Cerebellum (tissue), 4 donors: ENCODE measurements at places on chromosomes 5 and 9. TPM values are rescaled to one million over a fixed set of nuclear protein-coding genes. Genes with fewer than 3 reads are reported as not detected.

The ANKRD18A gene
- total RNA-seq = 7.3 TPM

DNA sequence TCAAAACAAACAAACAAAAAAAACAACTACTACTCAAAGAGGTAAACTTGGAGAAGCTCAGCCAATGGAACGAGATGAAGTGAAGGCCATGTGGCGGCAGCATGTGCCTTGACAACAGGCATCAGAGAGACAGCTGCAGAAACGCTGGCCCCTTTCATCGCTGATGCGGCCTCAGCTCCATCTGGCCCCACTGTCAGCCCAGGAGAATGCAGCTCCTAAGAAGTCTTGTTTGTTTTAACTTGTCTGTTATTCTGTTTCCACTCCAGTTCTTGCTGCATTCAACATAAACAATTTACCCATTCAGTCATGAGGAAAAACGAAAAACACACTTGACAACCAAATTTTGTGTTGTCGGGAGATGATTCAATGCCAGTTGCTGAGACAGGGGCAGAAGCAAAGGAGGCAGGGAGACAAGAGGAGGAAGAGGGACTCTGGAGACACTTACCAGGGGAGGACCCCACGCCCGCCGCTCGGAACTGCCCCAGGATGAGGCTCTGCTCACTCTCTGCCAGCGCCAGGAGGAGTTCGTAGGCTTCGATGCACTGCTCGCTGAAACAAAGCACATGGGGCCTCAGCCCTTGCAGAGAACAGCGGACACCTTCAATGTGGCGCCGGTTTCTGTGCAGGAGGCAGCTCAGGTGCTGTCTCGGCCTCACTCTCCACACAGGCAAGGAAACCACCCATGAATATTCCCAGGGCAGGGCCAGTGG, 91.2 kb downstream of the DCP2 start:
- DNase-seq = no peak

GRCh38 chr5:156004754-156005153, 322.2 kb upstream of the SGCD start:
- DNase-seq = no peak

The FGFR4 gene
- 4.5 TPM for total RNA-seq

DNA sequence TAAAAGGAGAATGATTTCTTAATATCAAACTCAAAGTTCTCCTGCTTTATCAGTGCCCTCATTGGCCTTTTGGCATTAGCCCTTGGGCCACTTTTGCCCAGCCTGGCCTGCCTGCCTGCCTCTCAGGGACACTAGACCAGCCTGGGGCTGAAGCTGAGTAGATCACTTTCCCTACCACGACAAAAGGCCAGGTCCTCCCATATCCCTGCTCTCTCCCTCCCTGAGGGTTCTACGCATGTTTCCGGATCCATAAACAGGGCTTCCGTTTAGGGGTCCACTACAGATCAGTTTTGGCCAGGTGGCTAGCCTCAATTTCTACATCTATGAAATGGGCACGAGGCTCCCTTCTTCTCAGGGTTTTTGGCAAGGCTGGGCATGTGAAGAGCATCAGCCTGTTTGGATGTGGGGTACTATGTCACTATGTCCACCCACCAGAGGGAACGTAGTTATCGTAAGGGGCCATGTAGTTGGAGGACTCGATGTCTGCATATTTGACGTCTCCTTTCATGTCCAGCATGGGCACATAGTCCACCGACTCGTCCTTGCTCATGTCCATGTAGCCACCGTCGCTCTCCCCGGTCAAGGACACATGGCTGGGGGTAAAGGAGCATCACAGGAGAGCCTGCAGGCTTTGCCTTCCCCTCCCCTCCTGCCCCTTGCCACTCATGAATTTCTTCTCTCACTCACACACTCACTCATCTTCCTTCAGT, 34.0 kb downstream of the PDGFRB start:
- DNase-seq = no peak

GRCh38 chr5:73365990-73366667, 82.4 kb downstream of the FOXD1 start:
- DNase-seq = peak; percentile 37

DNA sequence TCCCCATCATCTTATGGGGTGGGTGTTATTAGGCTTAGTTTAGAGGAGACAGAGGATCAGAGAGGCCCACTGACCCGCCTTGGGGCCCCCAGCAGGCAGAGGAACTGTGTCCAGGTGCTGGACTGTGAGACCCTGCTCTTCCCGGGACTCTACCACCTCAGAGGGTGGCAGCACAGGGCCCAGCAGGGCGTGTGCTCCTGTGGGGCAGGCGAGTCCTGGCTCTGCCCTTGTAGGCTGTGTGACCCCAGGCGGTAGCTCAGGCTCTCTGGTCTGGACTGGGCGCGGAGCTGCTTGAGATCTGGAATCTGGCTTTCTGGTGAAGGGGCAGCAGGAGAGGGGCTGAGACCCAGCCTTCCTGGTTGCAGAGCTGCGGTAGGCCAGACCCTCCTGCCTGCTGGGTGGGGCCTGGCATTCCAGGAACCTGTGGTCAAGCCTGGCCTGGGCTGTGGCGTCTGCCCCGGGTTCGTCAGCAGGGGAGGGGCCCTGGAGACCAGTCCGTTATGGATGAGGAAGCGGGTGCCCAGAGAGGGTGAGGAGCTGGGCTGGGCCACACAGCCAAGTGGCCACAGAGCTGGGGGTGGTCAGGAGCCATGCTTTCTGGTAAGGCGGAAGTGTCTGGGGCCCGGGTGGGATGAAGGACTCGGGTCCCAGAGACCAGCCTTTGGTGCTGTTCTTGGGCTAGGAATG, 46.5 kb downstream of the RXRA start:
- DNase-seq = no peak

DNA sequence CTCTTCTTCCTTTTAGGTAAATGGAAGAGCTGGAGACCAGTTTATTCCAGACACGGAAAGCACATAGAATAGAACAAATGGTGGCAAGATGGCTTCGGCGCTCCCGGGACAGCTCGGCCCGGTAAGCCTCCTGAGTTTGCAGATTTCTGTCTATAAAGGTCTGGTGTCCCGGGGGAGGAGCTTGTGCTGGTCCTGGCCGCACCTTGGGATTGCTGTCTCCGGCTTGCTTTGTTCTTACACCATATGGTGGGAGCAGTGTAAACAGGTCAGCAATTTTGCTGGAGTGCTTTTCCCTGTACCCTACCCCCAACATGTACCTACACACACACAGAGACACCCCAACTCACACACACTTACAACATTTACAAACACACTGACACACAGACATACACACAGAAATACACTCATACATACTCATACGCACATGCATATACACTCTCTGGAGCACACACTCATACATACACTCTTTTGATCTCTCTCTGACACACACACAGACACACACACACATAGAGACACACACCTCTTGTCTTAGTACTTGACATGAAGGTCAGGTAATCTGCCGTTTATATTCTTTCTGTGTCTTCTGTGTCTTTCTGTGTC, 42.0 kb downstream of the FRMPD1 start:
- no peak for DNase-seq

The PDLIM4 gene
- total RNA-seq = 4.5 TPM
